Activated CD4-positive, alpha-beta memory T cell treated with anti-CD3 and anti-CD28 coated beads for 36 hours (primary cell): ENCODE measurements at places on chromosomes 3 and 15. TPM values are rescaled to one million over a fixed set of nuclear protein-coding genes. Genes with fewer than 3 reads are reported as not detected.

DNA sequence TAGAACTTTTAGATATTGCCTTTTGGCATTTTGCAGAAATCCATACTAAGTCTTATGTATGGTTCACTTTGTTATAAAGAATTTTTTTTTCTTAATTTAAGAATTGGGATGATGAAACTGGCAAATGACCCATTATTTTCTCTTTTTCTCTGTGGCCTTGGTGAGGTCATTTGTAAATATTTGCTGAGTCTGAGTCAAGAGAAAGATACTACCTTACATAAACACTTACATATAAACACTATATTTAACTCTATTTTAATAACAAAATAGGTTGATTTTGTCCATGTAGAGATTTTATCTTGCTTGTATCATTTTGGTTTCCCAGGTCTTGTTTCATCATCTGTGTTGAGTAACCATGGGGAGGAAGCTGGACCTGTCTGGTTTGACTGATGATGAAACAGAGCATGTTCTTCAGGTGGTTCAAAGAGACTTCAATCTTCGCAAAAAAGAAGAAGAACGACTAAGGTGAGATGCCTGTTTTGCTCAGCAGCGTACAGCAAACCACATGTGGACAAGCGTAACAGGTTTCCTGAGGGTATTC, 91.1 kb downstream of the MYRIP start:
- H3K27ac ChIP-seq: no peak overlapping the region
- H3K27me3 ChIP-seq: no peaks in the 10 kb centered on the region
- no peaks in the 10 kb centered on the region for H3K36me3 ChIP-seq
- no peak for DNase-seq

DNA sequence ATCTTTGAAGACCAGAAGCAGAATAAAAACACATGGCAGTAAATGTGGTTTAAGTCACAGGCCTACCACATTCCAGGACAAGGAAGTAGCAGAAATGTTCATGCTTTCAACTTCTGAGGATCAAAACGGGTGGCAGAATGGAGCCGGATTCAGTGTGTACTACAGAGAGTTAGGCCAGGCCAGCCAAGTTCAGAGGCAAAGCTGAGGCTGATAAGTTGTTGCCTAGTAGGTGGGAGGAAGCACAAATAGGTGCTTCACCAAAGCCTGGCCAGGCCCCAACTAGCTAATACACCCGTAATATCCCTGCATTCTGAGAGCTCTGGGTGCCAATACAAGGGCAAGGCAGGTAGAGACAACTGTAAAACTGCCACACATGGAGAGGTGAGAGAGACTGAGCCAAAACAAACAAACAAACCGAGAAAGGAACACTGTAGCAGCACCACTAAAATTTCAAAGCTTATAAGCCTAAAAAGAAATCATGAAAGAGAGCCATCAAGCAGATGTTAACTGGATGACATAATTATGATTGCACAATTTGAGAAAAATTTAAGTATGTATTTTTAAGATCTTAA, 156.4 kb upstream of the CBLB start:
- H3K4me3 ChIP-seq: no peak overlapping the region
- H3K36me3 ChIP-seq: peaks cover 2% of the 10 kb centered on the region
- H3K4me1 ChIP-seq: no peaks in the 10 kb centered on the region
- no peak for DNase-seq
- no peaks in the 10 kb centered on the region for H3K27me3 ChIP-seq
- no peak overlapping the region for H3K27ac ChIP-seq

DNA sequence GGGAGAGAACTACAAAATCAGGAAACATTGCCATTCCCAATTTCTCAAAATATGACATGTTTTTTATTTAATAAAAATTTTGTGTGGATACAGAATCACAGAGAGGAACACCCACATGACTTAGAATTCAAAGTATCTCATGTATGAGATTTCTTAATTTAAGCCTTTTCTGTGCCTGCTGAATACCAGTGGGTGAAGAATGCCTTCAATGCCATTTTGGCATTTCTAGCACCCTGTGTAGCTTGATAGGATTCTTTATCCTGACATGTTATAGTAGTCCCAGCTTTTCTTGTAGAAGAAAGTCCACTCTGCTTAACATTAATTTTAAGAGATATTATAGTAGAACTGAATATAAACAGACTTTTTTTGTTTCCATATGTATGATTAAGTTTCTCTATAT, 3.1 kb upstream of the SLMAP start:
- H3K4me3 ChIP-seq: no peak overlapping the region
- no peaks in the 10 kb centered on the region for H3K27me3 ChIP-seq
- H3K4me1 ChIP-seq: peaks cover 18% of the 10 kb centered on the region
- peaks cover 14% of the 10 kb centered on the region for H3K36me3 ChIP-seq

DNA sequence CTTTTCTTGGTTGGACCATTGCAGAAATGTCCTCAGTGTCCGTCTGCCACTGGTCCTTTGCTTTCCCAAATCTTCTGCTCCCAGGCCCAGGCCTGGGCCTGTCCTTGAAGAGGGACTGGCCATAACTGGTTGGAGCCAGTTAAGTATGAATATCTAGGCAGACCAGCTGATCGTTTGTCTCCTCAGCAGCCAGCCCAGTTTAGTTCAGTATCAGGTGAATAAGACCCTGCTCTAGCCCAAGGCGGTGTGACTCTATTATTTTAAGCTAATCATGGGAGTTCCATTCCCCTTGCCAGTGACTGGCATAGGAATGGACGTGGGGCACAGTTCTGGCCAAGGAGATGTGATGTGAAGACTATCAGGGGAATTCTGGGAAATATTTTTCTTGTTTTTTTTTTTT, 73.9 kb upstream of the RASGRF1 start:
- H3K36me3 ChIP-seq: no peaks in the 10 kb centered on the region
- no peak for DNase-seq
- no peaks in the 10 kb centered on the region for H3K4me1 ChIP-seq
- no peak overlapping the region for H3K27ac ChIP-seq
- peaks cover 19% of the 10 kb centered on the region for H3K27me3 ChIP-seq
- H3K4me3 ChIP-seq: no peak overlapping the region

DNA sequence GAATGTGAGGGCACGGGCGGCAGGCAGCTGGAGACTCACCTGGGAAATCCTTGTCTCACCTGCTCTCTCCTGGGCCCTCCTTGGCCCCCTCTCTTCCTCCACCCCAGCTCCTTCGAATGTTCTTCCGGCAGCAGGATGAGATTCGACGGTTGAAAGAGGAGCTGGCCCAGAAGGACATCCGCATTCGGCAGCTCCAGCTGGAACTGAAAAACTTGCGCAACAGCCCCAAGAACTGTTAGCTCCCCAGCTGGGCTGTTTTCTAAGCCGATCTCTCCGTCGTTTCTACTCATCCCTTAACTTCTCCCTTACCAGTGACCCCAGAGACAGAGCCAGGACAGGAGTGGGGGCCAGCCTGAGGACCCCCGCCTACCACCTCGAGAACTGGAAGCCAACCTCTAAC, 95.0 kb downstream of the ANP32A start:
- no peak for DNase-seq
- no peaks in the 10 kb centered on the region for H3K4me1 ChIP-seq
- H3K36me3 ChIP-seq: no peaks in the 10 kb centered on the region

DNA sequence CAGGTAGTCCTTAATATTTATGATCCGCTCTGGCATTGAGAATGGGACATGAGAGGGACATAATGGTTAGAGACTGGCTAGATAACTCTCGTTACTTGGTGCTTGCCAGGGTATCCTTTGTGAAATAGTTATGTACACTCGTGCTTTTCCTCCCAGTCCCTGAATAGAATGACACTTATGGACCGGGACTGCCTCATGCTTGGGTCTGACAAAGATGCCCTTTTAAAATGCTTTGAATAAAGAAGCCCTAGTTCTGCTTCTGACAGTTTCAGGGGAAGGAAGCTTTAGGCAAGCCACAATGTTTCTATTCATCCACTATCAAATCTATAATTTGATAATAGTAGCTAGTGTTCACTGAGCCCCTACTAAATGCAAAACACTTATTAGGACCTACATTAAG, 29.4 kb downstream of the POLR2M start:
- H3K27me3 ChIP-seq: no peaks in the 10 kb centered on the region
- H3K36me3 ChIP-seq: peaks cover 2% of the 10 kb centered on the region
- H3K27ac ChIP-seq: no peak overlapping the region

DNA sequence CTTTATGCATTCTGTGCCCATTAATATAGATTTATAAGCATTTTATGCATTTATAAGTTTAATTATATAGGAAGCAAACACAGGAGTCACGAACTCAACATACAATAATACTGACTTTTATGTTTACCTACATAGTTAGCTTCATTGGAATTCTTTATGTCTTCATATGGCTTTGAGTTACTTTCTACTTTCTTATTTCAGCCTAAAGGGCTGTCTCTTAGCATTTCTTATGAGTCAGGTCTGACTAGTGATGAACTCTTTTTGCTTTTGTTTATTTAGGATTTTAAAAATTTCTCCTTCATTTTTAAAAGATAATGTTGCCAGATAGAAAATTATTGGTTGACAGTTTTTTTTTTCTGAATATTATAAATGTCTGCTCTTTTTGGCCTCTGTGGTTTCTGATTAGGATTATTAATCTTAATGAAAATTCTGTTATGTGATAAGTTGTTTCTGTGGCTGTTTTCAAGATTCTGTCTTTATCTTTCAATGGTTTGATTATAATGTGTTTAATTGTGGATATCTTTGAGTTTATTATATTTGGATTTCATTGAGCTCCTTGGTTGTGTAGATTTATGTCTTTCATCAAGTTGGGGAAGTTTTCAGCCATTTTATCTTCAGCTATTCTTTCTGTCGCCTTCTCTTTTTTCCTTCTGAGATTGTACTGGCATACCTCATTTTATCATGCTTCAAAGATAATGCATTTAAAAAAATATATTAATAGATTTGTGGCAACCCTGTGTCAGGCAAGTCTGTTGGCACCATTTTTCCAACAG, 54.3 kb downstream of the ATP2C1 start:
- peaks cover 26% of the 10 kb centered on the region for H3K4me1 ChIP-seq
- DNase-seq: no peak
- no peak overlapping the region for H3K4me3 ChIP-seq
- no peak overlapping the region for H3K27ac ChIP-seq
- H3K36me3 ChIP-seq: peaks cover 62% of the 10 kb centered on the region

DNA sequence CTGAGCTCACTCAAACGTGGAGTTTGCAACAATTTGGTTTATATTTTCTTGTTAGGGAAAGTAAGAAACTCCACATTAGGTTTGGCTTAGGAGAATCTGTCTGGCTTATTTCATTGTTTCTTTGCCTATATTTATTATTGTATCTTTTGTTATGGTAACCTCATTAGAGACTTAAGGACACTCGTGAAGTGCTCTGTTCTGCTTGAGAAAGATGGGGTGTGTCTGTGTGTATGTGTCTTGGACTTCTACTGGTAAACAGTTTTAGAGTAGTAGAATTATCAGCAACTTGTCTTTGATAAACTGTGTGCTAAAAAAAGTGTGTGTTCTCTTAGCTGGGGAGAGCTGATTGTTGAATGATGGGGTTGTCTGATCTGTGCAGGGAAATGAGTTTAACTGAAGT, 306.5 kb downstream of the RBMS3 start:
- H3K27ac ChIP-seq: no peak overlapping the region
- no peaks in the 10 kb centered on the region for H3K4me1 ChIP-seq

- H3K27me3 ChIP-seq: peaks cover 6% of the 10 kb centered on the region
- no peak overlapping the region for H3K4me3 ChIP-seq
- no peak for DNase-seq
- H3K36me3 ChIP-seq: no peaks in the 10 kb centered on the region
Observed at GRCh38 chr3:30962084-30962483, 67.6 kb upstream of the GADL1 start.

- H3K4me3 ChIP-seq: no peak overlapping the region
- DNase-seq: no peak
- H3K36me3 ChIP-seq: peaks cover 38% of the 10 kb centered on the region
- H3K4me1 ChIP-seq: peaks cover 51% of the 10 kb centered on the region
Observed at GRCh38 chr3:45986303-45986982, 9.2 kb downstream of the FYCO1 start.

- DNase-seq: no peak
- no peak overlapping the region for H3K4me3 ChIP-seq
- H3K4me1 ChIP-seq: no peaks in the 10 kb centered on the region
Observed at GRCh38 chr3:104244680-104245220, 1122.0 kb upstream of the ALCAM start.

DNA sequence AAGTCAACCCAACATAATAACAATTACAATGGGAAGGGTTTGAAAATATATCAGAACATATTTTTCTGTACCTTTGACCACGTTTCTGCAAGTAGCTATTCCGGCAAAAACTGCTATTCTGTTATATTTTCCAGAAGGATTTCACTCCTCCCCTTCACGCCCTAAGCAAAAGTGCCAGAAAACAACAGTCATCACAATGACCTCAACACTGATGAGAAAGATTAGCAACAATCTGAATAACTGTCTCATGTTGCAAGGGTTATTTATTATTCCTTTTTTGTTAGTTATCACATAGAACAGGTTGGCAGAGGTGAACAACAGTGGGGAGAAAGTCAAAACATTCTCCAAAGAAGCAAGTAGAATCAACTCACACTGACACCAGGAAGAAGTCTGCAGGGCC, 269.4 kb upstream of the ARRDC4 start:
- no peak overlapping the region for H3K4me3 ChIP-seq
- no peak overlapping the region for H3K27ac ChIP-seq
- no peaks in the 10 kb centered on the region for H3K27me3 ChIP-seq
- H3K4me1 ChIP-seq: no peaks in the 10 kb centered on the region

- no peak overlapping the region for H3K27ac ChIP-seq
- no peaks in the 10 kb centered on the region for H3K36me3 ChIP-seq
- peaks cover 14% of the 10 kb centered on the region for H3K4me1 ChIP-seq
- H3K4me3 ChIP-seq: no peak overlapping the region
Observed at GRCh38 chr15:39584266-39584659, 3.4 kb downstream of the THBS1 start.

DNA sequence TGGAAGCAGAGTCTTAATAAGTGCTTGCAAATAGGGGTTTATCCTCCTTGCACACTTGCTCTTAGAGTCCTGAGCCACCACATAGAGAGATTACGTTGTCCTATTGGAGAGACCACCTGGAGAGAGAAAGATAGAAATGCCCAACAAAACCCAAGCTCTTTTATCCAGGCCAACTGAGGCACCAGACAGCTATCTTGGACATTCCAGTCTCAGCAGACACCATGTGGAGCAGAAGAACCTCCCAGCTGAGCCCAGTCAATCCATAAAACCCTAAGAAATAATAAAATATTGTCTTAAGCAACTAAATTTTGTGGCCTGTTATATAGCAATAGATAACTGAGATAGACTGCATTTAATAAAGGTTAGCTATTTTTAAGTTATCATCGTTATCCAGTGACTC, 105.7 kb upstream of the PFN2 start:
- no peak for DNase-seq
- no peak overlapping the region for H3K27ac ChIP-seq
- H3K4me1 ChIP-seq: no peaks in the 10 kb centered on the region
- H3K4me3 ChIP-seq: no peak overlapping the region
- H3K27me3 ChIP-seq: peaks cover 9% of the 10 kb centered on the region

GRCh38 chr3:99562990-99563607, 75.3 kb upstream of the COL8A1 start:
- no peaks in the 10 kb centered on the region for H3K4me1 ChIP-seq
- no peaks in the 10 kb centered on the region for H3K27me3 ChIP-seq
- no peaks in the 10 kb centered on the region for H3K36me3 ChIP-seq

The EFL1 gene
- 27.7 TPM for total RNA-seq

The CADPS gene
- not detected for total RNA-seq

The TBC1D2B gene
- total RNA-seq: 47.9 TPM

The GPR171 gene
- 70.7 TPM for total RNA-seq

The NKTR gene
- 65.9 TPM for total RNA-seq

The MINAR1 gene
- total RNA-seq: 0.31 TPM
